ENCODE measurements at places on chromosomes 16 and 17.

DNA sequence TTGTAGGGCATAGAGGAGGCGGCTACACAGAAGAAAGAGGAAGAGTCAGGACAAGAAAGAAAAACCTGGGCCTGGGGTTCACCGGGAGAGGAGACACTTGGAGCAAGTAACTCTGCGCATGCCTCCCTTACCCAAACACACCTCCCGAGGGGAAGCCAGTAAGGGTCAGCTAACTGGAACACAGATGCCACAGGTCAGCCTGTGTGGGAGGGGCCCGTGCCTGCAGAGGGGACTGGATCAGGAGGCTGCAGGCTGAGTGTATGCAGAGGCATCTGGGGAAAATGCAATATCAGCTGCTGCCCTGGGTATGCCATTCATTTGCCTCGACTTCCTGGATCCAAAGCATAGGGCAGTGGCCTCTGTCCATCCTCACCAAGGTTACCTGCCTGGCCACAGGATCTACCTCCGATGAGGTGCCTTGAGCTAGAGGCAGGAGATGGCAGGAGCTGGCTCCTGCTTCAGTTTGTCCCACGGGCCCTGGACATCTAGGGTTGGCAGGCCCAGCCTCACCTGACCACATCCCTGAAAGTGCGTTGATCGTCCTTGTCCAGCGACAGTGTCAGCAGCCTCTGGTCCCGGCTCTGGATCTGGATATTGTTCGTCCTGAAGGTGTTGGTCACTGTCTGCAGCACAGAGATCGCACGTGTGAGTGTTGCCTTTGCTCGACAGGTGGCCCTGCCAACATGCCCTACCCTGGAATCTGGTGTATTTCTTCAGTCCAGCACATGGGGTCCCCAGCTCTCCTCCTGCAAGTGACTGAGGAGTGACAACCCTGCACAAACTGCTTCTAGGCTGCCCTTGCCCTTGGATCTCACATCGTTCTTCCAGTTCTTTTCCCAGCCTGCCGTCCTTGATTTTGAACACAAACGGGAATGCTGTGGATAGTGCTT, 4.6 kb upstream of the MFSD6L start:
- no peak for DNase-seq

GRCh38 chr17:29291163-29291752, 2.7 kb downstream of the NUFIP2 start:
- no peak for DNase-seq

DNA sequence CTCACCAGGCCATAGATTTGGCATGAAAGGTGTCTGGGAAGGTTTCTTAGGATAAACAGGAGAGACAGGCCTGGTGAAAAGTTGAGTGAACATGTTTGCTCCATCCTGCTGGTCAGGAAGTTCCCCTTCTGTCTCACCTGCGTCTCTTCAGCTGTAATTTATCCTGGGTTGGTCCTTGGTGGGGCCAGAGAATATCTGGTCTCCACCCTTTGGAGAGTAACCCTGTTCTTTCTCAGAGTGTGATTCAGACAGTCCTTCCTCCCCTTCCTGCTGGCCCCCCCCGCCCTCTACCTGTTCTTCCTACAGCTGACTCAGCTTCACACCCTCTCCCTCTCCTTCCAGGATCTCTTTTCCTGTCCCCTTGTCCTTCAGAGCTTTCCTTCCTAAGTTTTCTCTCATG, 17.1 kb downstream of the MINK1 start:
- no peak for DNase-seq

GRCh38 chr16:260326-260725, 15.4 kb downstream of the RGS11 start:
- DNase-seq = no peak

DNA sequence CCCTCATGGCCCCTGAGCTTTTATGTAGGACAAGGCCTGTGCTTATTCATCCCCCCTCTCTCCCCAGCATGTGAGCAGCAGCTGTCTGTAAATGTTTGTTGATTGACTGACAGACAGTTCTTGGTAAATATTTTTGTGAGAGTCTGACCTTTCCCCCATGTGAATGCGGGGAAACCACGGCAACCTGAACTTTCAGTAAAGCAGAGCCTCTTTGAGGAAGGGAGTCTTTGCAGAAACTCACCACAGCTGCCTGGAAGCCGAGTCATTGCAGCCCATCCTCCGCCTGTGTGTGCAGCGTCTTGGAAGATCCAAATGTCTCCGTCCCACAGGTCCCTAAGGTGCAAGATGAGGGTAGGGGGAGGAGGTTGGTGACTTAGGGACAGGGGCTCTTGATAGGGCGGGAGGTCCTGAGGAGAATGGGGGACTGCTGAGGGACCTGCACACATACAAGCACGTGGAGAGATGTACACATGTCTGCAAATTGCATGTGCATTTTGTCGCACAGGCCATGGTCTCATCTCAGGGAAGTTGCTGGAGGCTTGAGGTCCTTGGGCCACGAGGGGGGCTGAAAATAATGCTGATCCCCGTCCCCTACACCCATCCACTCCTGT, 23.0 kb upstream of the IL21R start:
- peak; percentile 24 for DNase-seq

GRCh38 chr17:4120332-4120731, 22.5 kb downstream of the ZZEF1 start:
- DNase-seq = no peak

DNA sequence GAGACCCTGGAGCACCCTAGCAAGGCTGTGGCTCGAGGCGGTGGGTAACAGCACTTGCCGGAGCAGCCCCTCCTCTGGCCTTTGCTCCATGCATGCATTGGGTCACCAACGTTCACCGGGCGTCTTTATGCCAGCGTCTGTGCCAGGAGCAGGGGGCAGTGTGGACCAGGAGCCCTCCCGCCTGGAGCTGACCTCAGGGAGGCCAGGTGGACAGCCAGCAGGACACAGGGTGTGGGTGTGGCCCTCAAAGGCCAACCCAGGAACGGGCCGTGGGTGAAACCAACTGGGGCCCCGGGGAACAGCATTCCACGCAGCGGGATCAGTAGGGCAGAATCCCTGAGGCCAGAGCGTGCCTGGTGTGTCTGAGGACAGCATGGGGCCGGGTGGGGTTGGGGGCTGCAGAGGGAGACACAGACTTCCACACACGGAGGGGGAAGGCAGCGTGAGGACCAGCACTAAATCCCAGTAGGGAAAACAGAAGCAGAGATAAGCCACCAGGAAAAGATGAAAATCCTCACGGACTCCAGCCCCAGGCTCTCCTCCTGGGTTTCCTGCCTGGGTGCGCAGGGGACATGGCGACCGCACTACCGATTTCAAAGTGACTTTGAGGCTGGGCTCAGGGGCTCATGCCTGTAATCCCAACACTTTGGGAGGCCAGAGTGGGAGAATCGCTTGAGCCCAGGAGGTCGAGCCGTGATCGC, 2.9 kb upstream of the CD7 start:
- no peak for DNase-seq

GRCh38 chr16:12319428-12320035, 343.0 kb downstream of the SNX29 start:
- no peak for DNase-seq

GRCh38 chr17:78724544-78724943, 57.5 kb downstream of the CYTH1 start:
- no peak for DNase-seq

Data from stimulated activated CD4-positive, alpha-beta T cell treated with anti-CD3 and anti-CD28 coated beads, Interleukin-4, amount 100 ng/mL, for 4 hours (primary cell).